ENCODE measurements at places on chromosomes 1 and 21.

DNA sequence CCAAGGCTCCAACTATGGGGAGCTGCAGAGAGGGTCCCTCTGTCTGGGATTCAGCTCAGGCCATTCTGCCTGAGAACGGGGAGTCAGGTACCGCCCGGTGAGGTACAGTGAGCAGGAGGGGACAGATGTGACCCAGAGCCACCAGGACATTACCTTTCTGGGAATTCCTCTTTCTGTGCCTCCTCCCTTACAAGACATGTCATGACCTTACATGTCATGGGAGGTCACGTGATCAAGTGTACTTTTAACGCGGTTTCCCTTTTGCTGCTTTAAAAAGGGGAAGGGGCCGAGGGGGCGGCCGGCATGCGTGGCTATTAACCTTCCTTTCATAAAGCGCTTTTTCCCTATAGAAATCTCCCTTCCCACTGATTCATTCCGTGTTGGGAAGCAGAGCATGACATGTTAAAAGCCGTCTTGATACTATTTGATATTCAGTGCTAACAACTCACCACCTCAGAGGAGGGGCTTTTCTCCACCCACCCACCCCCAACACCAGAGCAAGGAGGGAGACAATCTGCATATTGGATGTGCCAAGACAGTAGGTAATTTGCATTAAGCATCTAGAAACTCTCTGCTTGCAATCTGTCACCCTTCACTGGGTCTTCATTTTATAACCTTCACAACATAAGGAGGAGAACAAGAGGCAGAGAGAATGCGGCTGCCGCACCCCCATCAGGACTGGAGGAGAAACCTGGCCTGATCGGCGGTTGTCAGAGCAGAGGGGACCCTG lies 113.6 kb upstream of the VAMP3 start:
- DNase-seq: peak; percentile 14

- DNase-seq: no peak
Measured at GRCh38 chr21:34691390-34692032, 22.7 kb downstream of the CLIC6 start.

DNA sequence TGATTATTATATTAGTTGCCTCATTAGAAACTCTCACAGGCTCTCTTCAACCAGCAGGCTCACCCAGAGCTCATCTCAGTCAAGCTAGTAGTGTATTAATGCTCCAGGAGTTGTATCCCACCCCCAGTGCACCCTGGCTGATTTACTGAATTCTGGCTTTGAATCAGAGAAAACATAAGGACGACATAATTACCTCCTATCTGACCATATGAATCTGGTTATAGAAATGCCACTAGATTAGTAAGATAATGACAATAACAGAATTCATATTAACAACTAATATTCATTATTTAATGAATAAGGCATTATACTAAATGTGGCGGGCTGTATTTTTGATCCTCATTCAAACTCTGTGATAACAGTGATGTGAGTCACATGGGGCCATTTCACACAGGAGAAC lies 1066.7 kb downstream of the TTLL7 start:
- no peak for DNase-seq

- no peak for DNase-seq
Measured at GRCh38 chr1:12460121-12460520, 157.9 kb downstream of the DHRS3 start.

- no peak for DNase-seq
Measured at GRCh38 chr1:67464746-67465145, 34.5 kb upstream of the SERBP1 start.

DNA sequence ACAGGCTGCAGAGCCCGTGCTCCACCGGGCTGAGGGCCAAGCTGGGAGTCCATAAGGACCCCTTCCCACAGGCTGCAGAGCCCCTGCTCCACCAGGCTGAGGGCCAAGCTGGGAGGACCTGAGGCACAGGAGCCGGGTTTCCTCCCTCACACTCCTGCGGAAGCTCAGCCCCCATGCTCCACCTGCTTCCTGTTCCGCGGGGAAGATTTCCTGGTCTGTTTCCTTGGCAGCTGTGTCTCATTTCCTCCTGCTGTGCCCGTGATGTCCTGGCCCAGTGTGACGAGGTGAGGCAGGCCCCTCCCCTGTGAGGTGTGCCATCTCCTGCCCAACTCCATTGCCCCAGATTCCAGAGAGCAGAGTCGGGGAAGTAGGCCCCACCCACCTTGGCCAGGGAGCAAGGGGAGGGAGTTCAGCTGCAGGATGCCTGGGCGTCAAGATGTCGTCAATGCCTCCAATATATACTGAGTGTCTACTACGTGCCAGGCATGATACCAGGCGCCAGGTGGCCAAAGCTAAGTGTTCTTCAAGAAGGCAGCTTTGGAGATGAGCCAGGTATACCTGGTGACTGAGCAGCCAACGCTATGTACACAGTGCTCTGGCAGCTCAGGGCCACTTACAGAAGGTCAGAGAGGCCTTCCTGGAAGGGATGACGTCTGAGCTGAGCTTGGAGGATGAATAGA lies 58.8 kb downstream of the NAV1 start:
- no peak for DNase-seq

GRCh38 chr1:182707122-182707521 lies 22.7 kb upstream of the RGS8 start:
- peak; percentile 5 for DNase-seq

DNA sequence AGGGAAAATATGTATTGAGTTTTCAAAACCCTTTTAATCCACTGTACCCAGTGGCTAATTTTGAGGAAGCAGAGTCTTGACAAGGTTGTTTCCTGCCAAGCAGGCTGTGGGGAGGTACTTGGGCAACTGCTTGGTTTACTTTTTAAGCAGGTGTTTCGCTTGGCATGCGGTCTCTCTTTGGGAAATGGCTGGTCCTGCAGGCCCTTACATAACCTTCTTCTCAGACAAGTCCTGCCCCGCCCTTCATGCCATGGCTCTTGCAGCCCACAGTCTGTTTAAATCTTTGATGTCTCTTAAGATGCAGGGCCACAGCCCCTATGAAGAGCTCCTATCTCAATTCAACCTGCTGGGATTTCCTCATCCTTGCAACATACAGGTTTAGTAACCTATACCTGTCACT lies 36.0 kb upstream of the ABCD3 start:
- no peak for DNase-seq

DNA sequence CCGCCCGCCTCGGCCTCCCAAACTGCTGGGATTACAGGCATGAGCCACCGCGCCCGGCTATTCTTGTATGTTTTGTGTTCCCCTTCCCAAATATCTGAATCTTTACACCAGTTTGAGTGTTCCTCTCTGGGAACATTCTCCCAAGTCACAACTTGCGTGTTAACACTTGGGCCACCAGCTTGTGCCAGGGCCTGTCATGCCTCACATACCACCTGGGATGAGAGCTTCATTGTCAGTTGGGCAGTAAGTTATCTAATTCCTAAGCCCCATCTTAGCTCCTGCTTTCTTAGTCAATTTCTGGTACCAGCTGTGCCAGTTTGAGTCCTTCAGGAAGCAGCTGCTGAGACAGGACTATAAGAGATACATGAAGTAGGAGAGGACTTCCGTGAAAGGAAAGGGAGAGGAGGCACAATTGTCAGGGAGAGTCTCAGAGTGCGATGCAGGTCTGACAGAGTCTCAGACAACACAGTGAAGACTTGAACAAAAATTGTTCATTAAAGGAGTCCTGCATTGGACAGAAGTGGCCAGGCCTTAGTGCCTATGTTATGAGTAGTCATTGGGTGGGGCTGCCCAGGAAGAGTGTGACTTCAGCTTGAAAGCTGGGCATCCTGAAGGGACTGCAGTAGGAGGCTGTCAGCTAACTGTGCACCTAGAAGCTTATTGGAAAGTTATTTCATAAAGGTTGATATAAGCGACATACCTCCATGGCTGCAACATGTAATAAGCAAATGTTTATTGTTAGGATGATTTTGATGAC lies 17.3 kb downstream of the ZFYVE9 start:
- no peak for DNase-seq

DNA sequence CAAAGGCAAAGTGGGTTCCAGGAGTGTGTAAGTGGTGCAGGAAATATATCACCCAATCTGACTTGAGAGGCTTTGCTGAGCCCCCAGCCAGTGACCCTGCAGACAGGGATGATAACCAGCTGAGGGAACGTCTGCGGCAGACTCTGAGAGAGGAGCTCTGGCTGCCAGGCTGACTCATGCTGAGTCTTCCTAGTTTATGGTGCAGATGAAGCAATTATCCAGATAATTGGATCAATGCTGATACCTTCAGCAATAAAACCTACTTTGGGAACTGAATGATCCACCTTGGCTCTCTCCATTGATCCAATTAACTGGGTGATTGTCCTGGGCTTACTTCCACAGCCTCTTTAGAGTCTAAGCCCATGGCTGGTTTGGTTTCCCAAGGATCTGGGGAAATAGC lies 7.3 kb downstream of the C8B start:
- DNase-seq: no peak

DNA sequence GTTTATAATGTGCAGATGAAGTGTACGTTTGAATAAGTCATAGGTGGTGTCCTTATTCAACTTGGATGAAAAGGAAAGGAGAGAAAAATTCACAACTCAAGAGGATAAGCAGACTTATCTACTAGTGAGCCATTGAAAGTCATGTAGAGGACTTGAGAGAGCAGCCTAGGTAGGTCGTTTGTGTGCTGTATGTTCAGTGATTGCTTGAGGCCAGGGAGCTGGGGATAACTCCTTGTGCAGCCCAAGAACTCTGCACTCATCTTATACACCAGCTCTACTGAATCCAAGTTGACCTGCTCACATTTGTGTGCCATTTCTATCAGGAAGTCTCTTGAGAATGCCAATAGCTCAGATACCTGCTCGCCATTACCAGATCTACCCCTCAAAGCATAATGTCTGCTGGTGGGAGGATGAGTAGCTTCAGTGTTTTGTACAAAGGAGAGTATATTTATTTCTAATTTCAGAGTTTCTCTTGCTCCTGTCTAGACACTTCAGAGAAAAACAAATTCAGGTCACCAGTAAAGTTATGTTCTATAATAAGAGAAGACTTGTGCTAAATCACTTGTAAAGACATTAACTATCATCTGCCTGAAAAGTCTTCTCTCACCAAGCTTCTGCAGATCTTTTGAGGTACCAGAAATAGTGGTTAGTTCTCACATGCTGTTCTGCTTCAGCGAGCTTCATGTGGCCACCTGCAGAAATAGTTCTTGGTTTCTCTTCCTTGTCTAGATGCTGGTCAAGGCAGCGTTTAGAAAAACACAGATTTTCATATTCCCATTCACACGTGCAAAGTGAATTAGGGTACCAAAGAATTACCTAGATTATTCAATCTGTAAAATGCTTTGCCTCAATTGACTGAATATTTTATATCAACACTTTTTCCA lies 10.8 kb downstream of the S1PR1 start:
- DNase-seq: no peak

DNA sequence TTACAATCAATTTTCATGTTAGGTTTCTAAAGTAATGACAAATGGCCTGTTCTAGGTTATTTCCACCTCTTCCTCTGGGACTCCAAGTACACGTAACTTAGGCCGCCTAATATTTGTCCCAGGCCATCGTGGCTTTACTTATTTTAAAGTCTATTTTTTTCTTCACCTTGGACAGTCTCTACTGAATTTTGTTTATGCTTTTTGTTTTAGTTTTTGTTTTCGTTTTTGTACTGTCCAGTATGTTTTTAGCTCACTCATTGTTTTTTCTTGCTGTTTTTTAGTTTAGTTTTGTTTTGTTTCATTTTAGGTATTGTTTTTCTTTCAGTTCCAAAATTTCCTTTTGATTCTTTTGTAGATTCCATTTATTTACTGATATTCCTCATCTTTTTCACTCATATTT lies 187.7 kb upstream of the RNPC3 start:
- no peak for DNase-seq

DNA sequence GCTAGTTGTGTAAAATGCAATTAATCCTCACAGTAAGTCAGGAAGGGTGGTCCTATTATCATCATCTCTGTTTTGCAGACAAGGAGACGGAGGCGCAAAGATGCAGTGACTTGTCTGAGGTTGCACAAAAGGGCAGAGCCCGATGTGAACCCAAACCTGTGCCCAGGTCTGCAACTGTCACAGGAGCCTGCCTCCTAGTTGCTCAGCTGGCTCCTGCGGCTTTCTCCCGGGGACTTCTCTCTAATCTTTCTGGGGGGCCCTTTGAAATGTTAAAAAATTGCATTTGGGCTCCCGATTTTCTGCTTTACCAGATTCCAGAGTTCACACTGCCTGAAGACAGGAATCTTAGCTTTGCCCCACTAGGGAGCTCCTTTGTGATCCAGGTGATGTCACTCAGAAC lies 9.4 kb downstream of the CNR2 start:
- no peak for DNase-seq

DNA sequence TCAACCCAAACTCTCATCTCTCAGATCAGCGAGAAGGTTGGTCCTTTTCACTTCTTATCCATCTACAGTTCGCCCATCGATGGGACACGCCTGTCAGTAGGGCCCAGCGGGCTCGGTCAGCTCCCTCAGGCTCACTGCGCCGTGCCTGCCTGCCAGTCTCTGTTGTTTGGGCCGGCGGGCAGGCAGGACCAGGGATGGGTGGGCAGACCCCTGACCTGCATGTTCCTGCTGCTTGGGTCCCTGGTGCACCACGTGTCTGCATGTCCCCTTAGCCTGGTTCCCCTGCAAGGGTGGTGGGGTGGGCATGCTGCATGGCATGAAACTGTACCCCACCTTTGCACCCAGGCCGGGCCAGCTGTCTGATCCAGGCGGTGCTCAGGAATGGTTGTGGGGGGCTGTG lies 52.4 kb downstream of the PTPRF start:
- DNase-seq: no peak

GRCh38 chr1:119209596-119210295 lies 69.3 kb upstream of the WARS2 start:
- DNase-seq: no peak

- no peak for DNase-seq
Measured at GRCh38 chr1:2554621-2555387, 1.4 kb upstream of the TNFRSF14 start.

DNA sequence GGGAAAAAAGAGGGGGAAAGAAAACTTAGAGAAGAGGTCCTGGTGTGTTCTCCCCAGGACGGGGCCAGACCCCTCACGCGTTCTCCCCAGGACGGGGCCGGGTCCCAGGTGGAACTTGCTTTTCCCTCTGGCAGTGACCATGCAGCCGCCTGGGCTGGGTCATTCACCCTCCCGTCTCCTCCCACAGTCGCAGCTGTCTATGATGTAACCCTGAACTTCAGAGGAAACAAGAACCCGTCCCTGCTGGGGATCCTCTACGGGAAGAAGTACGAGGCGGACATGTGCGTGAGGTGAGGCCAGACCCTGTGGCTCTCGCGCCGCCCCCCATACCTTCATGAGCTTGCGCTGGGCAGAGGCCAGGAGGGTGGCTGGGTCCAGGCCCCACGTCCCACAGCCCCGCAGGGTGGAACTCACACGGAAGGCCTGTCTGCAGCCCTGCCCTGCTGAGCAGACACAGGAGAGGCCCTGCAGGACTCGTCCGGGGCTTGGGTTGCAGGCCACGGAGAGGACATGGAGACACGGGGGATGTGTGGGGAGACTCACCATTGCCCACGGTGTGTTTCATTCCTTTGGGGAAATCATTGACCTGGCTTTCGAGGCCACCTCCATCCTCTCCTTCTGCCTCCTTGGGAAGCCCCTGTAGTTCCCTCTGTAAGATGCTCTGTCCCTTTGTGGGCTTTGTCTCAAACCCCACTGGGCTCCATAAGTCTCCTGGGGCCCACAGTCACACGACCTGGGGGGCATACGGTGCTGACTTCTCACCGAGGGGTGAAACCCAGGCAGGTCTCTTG lies 40.7 kb upstream of the TRAPPC10 start:
- peak; percentile 28 for DNase-seq

- DNase-seq: no peak
Measured at GRCh38 chr1:18093193-18093592, 14.4 kb upstream of the IGSF21 start.
